ENCODE measurements at places on chromosomes 3 and 15. TPM values are rescaled to one million over a fixed set of nuclear protein-coding genes. Genes with fewer than 3 reads are reported as not detected.

Gene SGO1
- 0.99 TPM for total RNA-seq

Gene ZNF502
- 2.6 TPM for total RNA-seq

Gene REC114
- not detected for total RNA-seq

Gene SIN3A
- total RNA-seq: 18.3 TPM

Gene SLC27A2
- 10.3 TPM for total RNA-seq

Gene SYNM
- 43.4 TPM for total RNA-seq

Gene RETNLB
- not detected for total RNA-seq

Gene TMPRSS7
- not detected for total RNA-seq

Gene LRRN1
- not detected for total RNA-seq

Gene HSPBAP1
- total RNA-seq: 5.9 TPM

Gene GABRR3
- not detected for total RNA-seq

Gene CD80
- not detected for total RNA-seq

Gene LRRC15
- total RNA-seq: 0.20 TPM

Gene NRROS
- total RNA-seq: 5.7 TPM

Gene GUCA1C
- total RNA-seq: not detected

Gene CIDEC
- total RNA-seq: not detected

Gene IL5RA
- total RNA-seq: not detected
